ENCODE measurements at places on chromosomes 13 and 19.

GRCh38 chr19:47186446-47187334 lies 44.3 kb downstream of the BBC3 start:
- no peak for DNase-seq

DNA sequence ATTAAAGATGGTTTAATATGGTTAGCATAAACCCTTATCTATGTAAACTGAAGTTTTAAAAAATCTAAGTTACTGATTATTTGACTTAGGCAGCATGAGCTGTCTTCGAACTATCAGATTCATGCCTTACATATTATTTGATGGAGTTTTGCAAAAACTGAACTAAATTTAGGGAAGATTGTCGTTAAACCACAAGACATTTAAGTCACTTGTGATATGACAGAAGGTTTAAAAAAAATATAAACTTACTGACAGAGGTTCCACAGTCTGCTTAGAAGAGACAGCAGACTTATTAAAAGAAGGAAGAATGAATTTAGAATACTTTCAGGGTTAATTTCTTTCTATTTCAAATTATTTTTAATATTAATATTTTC lies 110.9 kb upstream of the FRY start:
- DNase-seq: no peak

DNA sequence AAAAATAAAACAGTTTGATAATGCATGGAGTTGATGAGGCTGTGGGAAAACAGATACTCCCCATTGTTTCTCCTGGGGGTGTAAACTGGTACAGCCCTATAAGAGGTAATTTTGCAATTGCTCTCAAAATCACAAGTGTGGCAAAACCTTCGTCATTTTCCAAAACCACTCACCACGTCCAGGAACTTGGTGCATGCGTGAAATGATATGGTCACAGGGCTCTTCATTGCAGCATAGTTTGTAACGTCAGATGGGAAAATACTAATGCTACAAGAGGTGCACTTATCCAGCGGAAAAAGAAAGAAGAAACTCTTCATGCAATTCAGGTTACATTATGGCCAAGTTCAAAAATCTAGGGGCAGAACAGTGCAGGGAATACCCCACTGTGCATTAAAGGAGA lies 11.9 kb upstream of the PLAUR start:
- no peak for DNase-seq

DNA sequence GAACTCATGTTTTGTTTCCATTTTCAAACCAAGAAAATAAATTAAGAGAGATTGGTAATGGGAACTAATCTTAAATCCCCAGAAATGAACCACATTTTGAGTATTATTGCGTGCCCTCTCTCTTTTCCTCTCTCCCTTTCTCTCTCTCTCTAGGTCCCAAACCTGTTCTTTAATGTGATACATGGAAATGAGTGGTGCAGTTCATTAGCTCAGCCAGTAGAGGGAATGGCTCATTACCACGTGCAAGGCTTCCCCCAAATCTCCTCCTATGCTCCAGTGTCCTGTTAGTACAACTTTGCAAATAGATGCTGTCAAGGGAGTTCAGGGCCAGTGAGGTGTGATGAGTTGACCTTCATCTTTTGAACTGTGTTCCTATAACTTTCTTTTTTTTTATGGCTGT lies 178.4 kb downstream of the FGF9 start:
- peak; percentile 43 for DNase-seq

- no peak for DNase-seq
Measured at GRCh38 chr13:37491661-37492060, 106.9 kb downstream of the POSTN start.

- DNase-seq: peak; percentile 54
Measured at GRCh38 chr19:53977429-53977990, 13.9 kb upstream of the CACNG6 start.

DNA sequence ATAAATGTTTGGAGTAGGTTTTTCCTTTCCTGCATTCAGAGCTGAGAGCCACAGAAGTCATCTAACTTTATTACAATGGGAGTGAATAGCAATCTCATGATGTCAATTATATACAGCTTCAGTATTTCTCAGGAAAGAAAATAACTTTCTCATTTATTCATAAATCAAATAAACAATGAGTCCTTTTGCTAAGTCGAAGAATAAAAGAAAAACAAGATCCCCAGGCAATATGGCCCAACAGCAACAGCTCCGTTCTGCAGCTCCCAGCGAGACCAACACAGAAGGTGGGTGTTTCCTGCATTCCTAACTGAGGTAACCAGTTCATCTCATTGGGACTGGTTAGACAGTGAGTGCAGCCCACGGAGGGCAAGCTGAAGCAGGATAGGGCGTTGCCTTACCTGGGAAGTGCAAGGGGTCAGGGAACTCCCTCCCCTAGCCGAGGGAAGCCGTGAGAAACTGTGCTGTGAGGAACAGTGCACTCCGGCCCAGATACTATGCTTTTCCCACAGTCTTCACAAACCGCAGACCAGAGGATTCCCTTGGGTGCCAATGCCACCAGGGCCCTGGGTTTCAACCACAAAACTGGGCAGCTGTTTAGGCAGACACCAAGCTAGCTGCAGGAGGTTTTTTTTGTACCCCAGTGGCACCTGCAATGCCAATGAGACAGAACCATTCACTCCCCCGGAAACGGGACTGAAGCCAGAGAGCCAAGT lies 128.2 kb downstream of the SLITRK1 start:
- DNase-seq: no peak

DNA sequence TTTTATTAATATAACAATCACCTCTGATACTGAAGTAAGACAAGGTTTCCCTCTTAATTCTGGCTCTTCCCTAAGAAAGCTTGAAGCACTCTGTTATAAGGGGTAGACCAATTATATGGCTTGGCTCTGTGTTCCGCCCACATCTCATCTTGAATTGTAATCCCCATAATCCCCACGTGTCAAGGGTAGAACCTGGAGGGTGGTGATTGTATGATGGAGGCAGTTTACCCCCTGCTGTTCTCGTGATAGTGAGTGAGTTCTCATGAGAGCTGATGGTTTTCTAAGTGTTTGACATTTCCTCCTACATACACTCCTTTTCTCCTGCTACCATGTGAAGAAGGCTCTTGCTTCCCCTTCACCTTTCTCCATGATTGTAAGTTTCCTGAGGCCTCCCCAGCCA lies 363.8 kb upstream of the PCDH20 start:
- DNase-seq: no peak

- peak; percentile 45 for DNase-seq
Measured at GRCh38 chr19:2149980-2150793, 1.2 kb downstream of the AP3D1 start.

DNA sequence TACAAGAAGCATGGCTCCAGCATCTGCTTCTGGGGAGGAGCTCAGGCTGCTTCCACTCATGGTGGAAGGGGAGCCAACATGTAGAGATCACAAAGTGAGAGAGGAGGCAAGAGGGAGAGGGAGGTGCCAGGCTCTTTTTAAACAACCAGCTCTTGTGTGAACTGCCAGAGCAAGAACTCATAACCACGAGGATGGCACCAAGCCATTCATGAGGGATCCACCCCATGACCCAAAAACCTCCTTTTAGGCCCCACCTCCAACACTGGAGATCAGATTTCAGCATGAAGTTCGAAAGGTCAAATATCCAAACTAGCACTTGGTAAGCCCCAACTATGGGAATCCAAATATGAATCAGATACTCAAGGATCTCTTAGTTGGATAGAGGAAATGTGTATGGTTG lies 131.2 kb downstream of the RXFP2 start:
- no peak for DNase-seq

GRCh38 chr13:46149272-46150133 lies 32.5 kb downstream of the LCP1 start:
- no peak for DNase-seq

GRCh38 chr19:10339380-10339960 lies at the start of gene ICAM3:
Gene ICAM3, minus strand, starts transcription at chr19:10339624. Its CDS starts 10 bp downstream, at chr19:10339614.
- peak; percentile 83 for DNase-seq

DNA sequence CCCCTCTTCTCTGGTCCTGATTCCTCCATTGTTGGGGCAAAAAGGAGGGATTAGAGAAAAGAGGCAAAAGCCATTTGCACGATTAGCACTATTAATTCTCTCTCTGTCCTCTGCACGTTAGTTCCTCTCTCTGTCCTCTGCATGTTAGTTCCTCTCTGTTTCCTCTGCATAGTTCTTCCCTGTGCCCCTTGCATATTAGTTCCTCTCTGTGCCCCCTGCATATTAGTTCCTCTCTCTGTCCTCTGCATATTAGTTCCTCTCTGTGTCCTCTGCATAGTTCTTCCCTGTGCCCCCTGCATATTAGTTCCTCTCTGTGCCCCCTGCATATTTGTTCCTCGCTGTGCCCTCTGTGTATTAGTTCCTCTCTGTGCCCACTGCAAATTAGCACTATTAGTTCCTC lies 847.2 kb upstream of the GPC6 start:
- no peak for DNase-seq

DNA sequence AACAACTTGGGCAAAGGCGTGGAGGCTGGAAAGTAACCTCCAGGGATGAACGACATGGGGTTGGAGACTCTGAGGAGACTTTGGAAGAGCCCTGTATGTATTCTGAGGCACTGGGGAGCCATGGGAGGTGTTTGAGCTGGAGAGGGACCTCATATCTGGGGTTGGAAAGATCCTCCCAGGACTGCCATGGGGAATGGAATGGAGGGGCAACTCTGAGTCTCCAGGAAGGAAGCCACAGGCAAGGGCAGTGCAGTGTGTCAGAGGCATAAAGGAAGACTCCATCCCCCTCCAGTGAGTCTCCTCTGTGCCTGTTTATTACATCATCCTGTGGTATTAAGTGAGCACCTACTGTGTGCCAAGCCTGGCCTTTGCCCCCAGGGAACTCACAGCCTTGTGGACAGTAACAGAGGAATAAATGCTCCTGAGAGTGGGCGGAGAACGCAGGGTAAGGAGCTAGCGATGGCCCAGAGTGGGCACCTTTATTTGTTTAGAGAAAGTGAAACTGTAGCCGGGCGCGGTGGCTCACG lies 7.7 kb downstream of the PEAK3 start:
- DNase-seq: no peak

DNA sequence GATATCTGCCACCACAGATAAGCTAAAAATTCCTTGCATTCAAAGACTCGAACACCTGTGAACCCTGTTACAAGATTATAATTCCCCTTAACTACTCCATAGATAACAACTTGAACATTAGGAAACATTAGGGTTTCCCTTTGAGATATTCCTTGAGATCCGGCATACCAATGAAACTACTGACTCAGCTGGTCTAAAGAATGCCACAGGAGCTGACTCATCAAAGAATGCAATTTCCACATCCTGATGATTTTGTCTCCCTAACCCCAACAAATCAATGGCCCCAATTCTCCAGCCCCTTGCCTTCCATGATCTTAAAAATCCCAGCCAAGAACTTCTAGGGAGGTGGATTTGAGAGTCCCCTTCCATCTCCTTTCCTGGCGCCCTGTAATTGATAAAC lies 35.6 kb upstream of the ZNF599 start:
- DNase-seq: no peak

DNA sequence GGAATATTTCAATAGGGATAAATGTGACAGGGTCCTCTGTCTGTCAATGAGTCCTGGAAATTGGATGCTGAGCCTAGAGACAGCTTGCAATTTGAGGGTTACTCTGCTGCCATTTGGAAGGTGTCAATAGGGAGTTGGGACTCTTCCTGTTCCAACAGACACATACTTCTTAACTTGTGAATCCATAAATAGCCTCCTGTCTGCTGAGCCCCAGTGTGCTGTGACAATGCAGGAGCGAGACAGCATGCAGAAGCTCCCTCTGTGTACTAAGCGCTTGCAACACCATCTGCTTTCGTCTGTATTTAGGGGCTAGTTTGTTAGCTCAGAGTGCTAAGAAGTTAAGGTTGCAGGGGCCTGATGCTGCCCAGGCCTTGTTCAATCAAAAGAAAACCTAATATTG lies 58.5 kb upstream of the GPR12 start:
- no peak for DNase-seq

DNA sequence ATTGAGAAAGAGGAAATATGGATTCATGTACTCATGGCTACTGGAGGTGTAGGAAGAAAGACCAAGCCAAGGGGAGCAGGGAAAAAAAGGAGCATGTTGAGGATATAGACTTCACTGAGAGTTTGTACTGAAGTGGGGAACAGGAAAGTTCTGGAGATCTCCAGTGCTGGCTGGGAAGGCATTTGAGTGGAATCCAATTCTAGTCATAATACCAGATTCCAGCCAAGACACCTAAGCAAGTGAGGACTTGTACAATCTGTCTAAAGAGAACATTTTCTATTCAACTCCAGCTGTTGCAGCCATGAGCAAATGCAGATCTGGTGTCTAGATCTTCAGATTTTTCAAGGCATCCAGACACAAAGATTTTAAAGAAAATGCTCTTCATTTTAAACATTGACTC lies 412.5 kb downstream of the OXGR1 start:
- DNase-seq: no peak

DNA sequence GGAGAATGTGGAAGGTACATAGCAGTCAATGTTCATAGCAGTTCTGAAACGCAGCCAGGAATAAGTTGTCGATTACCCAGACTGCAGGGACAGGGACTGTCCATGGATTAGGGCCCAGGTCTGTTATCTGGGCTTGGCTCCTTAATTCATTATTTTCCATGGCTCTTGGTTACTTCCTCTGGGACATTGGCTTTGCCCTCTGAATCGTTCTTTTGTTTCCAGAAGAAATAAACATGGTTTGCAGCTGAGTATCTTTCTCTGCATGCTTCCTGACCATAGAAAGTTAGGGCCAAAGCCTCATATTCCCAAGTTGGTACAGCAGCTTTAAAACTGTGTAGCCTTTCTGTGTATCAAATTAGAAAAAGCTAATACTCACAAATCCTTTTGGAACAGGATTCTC lies 121.7 kb upstream of the MAB21L1 start:
- no peak for DNase-seq

DNA sequence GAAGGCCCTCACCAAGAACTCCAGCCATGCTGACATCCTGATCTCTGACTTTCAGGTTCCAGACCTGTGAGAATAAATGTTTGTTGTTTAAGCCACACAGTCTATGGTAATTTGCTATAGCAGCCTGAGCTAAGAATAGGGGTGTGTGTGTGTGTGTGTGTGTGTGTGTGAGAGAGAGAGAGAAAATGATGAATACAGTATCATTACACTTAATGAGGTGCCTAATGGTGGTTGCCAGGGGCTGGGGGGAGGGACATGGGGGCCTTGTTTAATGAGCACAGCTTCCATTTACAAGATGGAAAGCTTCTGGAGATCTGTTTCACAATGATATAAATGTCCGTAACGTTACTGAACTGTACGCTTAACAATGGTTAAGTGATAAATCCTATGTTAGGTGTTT lies 53.8 kb upstream of the LATS2 start:
- no peak for DNase-seq

DNA sequence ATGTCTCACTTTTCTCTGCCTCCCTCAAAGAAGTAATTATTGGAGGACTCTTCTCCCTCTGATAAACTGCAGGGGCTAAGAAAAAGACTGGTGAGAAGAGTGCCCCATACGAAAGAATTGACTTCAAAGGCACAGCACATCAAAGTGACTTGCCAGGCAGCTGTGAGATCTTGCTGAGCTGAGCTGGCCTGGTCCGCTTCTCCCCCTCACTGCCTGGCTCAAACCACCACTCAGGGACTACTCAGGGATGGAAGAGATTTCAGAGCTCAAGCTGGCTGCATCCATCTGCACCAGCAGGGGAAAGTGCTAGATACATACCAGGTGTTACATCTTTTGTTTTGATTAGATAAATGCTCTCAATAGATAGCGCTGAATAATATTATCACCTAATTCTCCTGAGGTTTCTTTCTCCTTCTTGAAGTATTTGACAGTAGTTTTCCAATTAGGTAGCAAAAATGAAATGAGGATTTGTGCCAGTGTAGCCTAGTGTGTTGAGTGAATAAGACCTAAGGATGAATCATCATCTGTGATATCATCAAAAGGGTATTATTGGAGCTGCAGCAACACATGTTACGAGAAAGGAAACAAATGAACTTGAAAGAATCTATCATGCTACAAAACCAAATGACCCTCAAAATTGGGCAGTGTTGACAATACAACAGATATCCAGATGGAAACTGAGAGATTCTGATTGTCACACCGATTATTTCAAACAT lies 379.8 kb downstream of the TBC1D4 start:
- DNase-seq: no peak

- peak; percentile 42 for DNase-seq
Measured at GRCh38 chr19:45368737-45369340, 1.5 kb downstream of the ERCC2 start.
